ENCODE measurements at places on chromosomes 5 and 9. TPM values are rescaled to one million over a fixed set of nuclear protein-coding genes. Genes with fewer than 3 reads are reported as not detected.

GRCh38 chr5:82332064-82332855, 54.1 kb upstream of the RPS23 start:
- DNase-seq = no peak

Gene SEMA6A
- total RNA-seq = 4.9 TPM

DNA sequence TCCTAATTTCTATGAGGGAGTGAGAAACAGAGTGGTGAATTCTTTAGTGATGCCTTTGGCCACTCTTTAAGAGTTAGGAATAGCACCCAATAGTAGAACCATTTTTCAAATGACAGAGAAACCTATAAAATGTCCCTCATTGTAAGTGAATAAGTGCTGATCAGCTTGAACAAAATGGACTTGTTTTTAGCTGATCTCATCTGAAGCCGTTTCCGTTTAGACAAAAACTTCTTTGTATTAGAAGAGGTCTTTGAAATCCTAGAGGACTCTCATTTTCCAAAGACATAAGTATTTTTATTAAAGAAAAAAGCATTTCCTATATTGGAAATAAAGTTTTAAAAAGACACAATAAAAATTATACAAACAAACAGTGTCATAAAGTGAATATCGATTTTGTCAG, 273.9 kb downstream of the ARHGEF28 start:
- no peak for DNase-seq

DNA sequence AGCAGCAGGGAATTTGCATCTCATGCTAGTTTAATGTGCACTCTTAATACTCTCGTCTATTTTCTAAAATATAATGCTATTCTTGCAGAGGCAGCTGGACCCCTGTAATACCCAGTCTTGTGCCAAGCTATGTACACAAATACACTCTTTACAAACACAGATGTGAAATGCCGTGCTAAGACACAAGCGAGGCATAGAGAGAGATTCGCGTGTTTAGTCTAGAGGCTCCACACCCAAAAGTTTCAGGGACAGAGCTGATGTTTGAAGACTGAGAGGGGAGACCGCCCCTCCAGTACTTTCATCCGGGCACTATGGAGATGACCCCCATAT, 1.2 kb downstream of the DPYSL3 start:
- DNase-seq = no peak

GRCh38 chr5:148414833-148415232, 31.1 kb downstream of the FBXO38 start:
- no peak for DNase-seq

DNA sequence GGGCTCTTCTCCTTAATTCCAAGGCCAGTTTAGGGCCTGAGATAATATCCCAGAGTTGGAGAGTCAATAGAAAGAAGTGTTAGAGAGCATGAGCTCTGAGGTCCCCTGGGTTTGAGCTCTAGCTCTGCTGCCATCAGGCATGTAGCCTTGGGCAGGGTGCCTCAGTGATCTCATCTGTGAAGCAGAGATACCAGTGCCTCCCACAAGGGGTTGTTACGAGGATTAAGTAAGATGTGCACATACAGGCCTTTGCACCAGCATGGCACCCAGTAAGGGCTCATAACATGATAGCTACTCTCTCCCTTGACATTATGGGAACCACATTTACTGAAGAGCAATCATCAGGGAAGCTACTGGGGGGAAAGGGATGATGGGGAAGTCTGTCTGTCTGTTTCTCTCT, 265.7 kb downstream of the HSPA4 start:
- DNase-seq = no peak

DNA sequence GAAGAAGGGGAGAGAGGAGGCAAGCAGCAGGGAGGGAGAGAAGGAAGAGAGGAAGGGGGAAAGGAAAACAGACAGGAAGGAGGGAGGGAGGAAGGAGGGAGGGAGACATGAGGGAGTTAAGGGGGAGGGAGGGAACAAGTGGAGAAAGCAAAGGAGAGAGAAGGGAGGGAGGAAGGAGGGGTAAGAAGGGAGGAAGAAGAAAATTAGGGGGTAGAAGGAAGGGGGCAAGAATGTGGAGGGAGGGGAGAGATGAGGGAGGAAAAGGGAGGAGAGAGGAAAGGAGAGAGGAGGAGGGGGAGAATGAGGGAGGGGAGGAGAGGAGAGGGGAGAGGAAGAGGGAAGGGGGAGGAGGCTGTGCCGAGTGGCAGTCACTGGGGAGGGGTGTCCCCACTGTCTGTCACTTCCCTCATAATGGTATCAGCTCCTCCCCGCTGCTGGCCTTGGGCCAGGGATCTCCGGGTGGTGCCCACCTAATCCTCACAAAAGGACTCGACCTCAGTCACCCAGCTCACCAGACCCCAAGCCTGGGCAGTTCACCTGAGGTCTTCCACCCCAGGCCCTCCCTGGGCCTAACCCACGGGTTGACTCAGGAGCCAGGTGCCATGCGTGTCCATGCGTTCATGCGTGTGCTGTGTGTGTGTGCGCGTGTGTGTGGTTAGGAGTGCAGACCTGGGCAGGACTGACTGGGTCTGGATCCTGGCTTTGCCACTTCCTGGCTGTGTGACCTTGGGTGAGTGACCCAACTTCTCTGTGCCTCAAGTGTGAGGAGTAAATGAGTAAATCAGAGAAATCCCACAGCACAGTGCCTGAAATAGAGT, 18.1 kb downstream of the C9orf50 start:
- DNase-seq = no peak

DNA sequence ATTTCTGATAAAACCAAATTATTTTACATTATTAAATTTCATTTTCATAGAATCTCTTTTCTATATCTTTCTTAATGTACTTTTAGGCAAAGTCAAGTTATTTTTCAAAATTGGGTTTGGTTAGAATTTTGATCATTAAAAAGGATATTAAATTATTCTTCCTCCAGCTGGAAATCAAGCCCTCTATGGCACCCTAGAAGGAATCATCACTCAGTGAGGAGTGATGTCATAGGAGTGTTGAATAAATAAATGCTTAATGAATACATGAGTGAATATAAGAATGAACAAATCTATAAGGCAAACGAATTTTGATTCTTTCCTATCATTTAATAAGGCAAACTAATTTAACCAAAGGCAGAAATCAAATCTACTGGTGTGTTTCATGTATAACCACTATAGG, 639.9 kb downstream of the PDE4D start:
- DNase-seq = no peak

Gene SVEP1
- 2.0 TPM for total RNA-seq

Gene CCDC69
- 1.2 TPM for total RNA-seq

Gene HSD17B3
- total RNA-seq = not detected

- no peak for DNase-seq
Measured at GRCh38 chr9:121317737-121318630, 50.0 kb downstream of the GSN start.

Gene TMEM232
- total RNA-seq = 3.8 TPM

GRCh38 chr5:141437221-141437620, 6.9 kb downstream of the PCDHGA12 start:
- no peak for DNase-seq

DNA sequence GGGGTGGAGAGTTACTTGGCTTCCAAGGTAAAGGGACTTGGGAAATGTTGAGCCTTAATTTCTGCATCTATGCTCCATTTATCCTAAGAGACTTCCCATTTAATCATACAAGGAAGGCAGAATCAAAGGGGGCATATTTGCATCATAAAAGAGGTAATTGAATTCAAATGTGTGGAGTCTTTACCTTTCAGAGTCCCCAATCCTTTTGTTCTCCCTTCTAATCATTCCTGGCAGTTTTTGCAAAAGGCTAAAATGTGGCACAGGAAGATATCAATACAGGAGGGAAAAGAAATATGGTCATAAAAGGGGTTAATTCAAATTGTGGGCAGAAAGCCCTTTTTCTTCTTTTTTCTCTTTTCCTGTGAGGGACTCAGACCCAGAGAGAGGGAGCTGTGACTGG, 69.5 kb downstream of the SFXN1 start:
- no peak for DNase-seq

GRCh38 chr9:27701016-27701415, 127.7 kb upstream of the C9orf72 start:
- DNase-seq = no peak

Gene TBC1D9B
- 118 TPM for total RNA-seq

DNA sequence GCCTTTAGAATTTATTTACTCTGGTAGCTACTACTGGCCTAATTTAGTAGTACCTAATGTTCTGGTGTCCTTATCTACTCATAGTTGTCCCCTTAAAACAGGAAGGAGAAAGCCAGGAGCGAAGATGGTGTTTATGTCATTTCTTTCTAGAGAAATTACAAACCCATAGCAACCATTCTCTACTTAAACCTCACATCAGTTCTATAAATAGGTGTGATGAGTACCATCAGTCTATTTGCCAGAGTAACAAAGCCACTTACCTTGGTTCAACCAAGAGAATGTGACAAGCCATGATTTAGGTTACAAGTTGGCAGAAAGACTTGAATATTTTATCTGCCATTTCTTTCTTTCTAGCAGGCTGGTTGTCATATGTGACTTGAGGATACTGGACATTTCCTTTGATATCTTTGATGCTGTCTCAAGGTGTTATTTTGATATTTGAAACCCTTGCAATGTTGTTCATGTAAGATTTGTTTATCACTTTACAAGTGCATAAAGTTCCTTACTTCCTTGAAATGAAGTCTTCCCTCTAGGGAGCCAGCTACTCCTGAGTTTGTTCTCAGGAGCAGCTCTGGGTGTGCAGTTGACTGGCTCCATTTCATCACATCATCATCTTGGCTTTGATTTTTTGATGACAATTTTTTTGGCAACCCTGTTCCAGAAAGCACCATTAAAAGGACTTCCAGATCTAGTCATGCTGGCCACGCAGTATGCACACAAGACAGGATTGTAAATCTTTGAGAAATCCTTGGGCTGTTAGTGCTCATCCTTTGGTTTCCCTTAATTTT, 286.8 kb downstream of the ARHGAP26 start:
- DNase-seq = no peak

GRCh38 chr5:77987331-77987730, 211.2 kb upstream of the TBCA start:
- no peak for DNase-seq

Data from chondrocyte (in vitro differentiated cells).